Stimulated activated CD4-positive, alpha-beta T cell treated with anti-CD3 and anti-CD28 coated beads, Interleukin-4, amount 100 ng/mL, for 4 hours (primary cell): ENCODE measurements at places on chromosomes 5 and 9.

DNA sequence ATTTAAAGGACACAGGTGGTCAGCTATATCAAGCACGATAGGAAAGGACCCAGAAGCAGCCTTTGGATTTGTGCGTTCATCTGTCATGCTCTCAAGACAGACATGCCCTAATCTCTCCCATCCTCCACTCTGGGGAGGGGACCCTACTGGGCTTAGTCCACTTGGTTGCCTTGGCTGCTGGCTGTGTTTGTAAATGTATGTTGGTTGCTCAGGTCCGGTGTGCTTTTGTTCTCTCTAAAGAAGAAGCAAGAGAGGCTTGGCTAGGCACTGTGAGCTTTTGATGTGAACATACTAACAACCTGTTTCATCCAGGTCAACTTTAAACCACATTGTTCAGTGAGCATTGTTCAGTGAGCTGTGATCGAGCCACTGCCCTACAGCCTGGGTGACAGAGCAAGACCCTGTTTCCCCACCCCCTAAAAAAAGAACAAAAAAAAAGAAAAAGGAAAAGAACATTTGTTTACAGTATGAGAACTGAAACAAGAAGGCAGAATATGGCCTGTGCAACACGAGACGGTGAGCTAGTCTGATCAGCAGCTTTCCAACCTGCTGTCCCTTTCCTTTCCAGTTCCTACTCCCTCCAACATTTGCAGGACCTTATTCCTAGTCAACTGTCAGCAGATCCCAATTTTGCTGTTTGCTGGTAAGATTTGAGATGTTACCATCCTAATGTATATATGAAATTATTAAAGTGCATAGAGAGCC, 228.3 kb downstream of the ARHGAP26 start:
- no peak for DNase-seq

DNA sequence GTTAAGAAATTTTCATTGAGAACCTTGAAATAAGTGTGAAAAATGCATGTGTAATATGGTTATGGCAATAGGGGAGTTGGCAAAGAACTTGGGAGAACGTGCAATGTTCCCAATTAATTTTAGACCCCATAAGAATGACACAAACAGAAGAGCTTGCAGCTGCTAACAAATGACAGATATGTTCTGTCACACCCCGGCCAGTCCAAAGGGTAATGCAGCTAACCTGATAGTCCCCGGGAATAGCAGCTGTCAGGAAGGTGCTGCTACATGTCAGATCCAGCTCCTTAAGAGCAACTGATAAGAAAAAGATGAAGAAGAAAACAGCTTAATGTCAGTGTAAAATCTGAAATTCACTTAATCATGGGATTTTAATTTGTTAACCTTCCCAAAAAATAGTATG, 30.4 kb downstream of the SEMA5A start:
- no peak for DNase-seq

DNA sequence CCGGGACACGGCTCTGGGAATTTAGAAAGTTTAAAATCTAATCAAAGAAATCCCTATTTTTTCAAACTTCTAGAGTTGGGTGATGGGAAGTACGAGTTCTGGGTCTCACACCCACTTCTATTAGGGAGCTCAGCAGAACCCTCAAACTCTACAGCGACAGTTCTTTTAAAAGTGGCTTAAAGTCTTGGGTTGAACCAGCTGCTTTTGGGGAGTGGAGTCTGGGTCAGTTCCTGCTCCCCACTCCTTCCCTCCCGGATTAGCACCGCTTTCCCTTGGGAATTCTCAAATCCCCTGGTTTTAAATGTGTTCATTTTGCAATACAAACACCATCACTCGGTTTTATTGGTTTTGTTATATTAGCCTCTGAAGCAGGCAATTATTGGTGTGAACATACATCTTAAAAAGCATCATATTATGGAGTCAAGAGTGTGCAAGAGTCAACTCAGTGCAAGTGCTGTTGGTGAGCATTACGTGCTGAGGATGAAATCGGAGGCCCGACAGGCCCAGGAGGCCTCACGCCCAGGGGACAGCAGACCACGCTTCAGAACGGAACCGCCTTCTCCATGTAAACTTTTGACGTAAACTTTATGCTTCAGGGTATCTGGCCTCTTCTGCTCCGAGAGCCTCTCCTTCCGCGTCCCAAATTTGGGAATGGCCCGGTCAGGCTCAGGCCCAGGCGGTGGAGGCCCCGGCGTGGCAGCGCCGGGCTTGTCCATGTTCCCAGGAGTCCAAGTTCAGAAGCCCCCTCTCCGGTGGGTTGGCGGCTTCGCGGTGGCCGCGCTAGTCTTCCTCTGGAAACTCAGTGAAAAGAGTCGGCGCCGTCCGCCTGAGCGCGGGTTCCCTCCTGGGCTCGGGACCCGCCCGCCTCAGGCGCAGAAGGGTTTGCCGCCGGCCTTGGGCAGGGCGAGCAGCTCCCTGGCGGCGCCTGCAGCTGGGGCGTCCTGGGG, 5.3 kb downstream of the IRX4 start:
- no peak for DNase-seq

DNA sequence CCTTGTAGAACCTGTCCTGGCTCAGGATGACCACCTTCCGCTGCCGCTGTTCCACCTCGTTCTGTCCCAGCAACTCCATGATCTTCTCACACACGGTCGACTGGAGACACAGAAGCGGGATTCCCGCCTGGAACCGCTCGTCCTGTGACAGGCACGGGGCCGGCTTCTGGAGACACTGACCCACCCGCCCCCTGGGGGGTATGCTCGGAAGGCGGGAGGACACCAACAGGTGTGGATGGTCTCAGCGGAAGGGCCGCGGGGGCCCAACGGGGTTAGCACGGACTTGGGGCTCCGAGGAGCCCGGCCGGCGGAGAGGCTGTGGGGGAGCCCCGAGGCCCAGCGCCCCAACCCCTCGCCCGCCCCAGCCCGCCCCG, 530 bp downstream of the UCK1 start:
- no peak for DNase-seq

DNA sequence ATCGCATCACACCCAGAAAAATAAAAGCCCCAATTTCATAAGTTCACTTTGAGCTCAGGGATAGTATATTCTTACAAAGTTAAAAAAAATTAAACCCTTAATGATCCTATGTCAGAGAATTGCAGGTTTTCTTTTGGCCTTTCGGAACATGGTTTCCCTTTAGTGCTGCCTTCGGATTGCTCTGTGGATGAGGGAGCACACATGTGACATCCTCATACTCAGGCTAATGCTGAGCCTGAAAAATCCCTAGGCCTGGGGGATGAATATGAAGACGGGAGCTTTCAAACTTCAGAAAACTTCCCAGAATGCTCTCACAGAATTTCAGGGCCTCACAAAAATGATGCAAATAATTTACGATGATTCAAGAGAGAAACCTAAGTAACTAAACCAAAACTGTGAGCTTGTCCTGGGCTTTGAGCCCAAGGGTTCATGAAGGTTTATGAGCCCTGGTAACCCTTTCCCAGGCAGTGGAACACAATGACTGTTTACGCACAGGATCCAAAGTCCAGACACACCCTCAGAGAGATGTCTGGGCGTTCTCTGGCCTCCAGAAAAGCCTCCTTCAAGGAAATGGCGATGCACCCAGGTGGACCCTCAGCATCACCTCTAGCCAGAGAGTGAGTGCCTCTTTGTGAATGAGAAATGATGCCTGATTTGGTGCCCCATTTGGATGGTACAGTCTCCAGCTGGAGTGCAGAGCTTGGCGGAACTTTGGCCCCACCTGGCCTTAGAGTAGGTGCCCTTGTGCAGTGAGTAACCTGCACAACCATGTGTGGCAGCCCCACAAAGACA, 145.4 kb downstream of the ENTREP1 start:
- DNase-seq, result no peak

- no peak for DNase-seq
These were observed 47.2 kb downstream of the GPBP1 start for GRCh38 chr5:57221049-57221568.

- no peak for DNase-seq
These were observed 1.4 kb upstream of the LHFPL2 start for GRCh38 chr5:78649861-78650496.

DNA sequence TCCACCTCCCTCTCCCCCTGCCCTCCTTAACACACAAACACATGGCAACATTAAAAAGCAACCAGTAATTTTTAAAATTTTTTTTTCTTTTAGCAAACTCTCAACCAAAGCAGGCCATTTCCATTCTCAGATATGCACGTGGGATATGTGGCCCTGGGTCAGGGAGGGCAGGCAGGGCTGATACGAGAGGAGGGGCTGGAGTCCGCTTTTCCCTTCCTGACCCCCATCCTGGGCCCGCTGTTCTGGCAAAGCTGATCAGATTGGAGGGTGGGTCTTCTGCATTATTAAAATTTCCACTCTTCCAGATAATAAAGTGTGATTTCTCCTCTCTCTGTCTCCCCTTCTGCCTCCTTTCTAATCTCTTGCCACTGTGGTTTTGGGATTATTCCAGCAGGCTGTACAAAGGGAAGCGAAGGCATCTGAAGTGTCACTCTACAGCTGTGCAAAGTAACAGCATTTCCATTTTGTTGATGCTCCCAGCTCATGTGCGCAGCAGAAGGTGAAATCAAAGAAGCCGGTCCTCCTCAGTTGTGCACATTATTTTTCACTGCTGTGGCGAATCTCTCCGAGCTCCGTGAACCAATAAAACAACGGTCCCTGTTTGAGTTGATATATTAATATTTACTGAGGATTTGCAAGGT, 12.0 kb downstream of the IRX1 start:
- no peak for DNase-seq

DNA sequence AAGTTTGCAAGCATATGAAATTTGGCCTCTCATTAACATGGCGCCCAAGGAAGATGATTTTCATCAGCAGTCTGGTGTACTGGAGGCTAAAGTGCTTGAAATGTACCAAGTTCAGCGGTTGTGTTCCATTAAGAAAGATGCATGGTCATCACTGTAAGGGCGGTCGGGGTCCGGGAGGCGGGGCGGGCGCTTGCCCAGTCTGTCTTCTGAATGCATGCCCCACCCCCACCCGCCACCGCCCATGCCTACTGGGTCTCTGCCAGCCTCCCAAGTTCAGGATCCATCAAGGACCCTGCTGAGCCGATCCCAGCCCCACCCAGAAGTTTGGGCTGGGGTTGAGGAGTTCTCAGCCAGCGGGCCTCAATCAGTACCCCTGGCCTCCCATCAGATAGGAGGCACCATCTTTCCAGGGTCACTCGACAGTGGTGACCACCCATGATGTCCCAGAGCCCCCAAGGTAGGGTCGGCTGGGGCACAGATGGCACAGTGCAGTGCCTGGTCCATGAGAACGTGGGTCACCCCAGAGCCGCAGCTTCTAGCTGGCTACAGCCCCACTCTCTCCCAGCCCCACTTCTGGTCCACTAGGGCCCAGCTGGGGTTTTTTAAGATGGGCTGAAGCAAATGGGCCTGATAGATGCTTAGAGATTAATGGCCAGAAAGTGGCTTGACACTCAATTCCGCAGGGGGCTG, 24.4 kb upstream of the PRDM12 start:
- no peak for DNase-seq

DNA sequence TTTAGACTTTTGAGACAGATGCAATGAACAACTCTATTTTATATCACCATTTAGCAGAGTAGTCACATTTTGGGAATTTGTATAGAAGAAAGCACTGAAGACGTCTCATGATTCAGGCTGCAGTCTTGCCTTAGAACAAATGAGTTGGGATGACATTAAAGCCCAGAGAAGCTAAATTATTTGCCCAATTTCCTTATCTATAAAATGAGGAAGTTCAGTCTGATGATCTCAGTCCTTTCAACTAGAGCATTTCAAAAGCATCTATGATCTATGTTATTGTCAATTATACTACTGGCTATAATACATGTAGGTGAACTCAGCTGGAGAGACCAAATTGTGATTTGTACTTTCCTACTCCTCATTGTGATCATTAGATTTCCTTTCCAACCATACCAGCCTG, 154.1 kb downstream of the OSTF1 start:
- no peak for DNase-seq

- no peak for DNase-seq
These were observed 2.0 kb upstream of the TRIM14 start for GRCh38 chr9:98121058-98121457.

DNA sequence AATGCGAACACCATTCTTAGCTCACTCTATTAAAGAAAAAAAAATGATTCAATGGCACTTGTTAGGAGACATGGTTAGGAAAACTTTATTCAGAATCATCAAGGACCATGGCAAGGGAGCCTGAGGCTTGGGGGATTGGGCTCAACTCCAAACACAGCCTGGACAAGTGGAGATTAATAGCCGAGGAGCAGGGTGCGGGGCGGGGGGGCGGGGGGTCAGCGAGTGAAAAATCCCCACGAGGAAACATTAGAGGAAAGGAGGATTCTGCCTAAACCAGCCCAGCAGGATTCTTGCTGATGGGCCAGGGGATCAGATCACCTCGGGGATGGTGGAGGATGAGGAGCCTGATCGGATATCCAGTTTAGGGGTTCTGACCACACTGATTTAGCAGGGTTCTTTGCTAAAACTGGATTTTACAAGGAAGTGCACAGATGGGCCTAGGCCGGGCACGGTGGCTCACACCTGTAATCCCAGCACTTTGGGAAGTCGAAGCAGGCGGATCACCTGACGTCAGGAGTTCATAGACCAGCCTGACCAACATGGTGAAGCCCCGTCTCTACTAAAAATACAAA, 24.4 kb upstream of the FIBCD1 start:
- no peak for DNase-seq

DNA sequence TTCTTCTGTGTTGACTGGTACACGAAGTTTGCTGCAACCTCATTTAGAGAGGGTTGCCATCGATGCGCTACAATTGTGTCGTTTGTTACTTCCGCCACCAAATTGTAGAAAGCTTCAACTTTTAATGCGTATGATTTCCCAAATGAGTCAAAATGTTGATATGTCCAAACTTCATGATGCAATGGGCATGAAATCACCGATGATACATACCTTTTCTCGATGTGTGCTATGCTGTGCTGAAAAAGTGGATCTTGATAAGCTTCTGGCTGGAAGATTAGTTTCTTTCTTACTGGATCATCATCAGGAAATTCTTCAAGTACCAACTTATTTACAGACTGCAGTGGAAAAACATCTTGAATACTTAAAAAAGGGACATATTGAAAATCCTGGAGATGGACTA, 65.7 kb downstream of the TMEM38B start:
- no peak for DNase-seq

- DNase-seq, result no peak
These were observed at the start of gene PCDHB4 for GRCh38 chr5:141121563-141121962. Gene PCDHB4, plus strand, starts transcription at chr5:141121818. Its CDS starts 181 bp downstream, at chr5:141121999.

- no peak for DNase-seq
These were observed 57.1 kb downstream of the SUB1 start for GRCh38 chr5:32642276-32643002.

GRCh38 chr5:107322936-107323335, 347.8 kb downstream of the EFNA5 start:
- DNase-seq, result no peak

GRCh38 chr5:132926437-132926836, 37.0 kb downstream of the AFF4 start:
- no peak for DNase-seq
